ENCODE measurements at places on chromosomes 5 and 9. TPM values are rescaled to one million over a fixed set of nuclear protein-coding genes. Genes with fewer than 3 reads are reported as not detected.

The TAF11L5 gene
- total RNA-seq, result not detected

The SHOC1 gene
- total RNA-seq, result not detected

The CCL27 gene
- total RNA-seq, result not detected

DNA sequence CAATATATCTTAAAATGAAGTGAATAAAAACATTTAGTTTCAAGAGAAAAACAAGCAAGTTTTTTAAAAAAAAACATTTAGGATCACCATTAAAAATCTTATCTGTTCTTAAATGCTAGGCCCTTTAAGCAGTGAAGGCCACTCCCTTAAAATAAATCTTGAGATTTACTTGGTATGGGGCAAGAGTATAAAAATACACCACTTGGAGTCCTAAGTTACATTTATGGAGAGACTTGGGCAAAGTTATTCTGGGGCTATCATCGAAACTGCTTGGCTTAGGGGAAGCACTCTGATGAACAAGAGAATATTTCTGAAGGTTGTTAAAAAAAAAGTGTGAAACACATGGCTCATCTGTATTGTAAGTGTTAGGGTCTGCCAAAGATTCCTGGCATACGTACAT, 97.4 kb downstream of the NR3C1 start:
- DNase-seq, result no peak

- no peak for DNase-seq
Observed at GRCh38 chr9:37995348-37995737, 73.7 kb downstream of the SHB start.

DNA sequence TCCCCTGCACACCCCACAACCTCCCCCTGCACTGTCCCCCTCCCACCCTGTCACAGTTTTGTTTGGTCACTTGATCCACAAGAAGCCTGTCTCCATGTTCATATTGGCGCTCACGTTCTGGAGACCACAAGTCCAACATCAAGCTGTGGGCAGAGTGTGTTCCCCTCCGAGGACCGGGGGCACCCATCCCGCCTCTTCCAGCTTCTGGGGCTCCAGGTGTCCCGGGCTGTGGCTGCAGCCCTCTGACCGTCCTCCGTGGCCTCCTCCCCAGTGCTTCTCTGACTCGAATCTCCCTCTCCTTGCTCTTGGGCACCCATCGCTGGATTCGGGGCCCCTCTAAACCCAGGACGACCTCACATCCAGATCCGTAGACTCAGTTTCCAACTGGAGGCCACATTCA, 49.2 kb downstream of the PLEKHG4B start:
- peak; percentile 44 for DNase-seq

DNA sequence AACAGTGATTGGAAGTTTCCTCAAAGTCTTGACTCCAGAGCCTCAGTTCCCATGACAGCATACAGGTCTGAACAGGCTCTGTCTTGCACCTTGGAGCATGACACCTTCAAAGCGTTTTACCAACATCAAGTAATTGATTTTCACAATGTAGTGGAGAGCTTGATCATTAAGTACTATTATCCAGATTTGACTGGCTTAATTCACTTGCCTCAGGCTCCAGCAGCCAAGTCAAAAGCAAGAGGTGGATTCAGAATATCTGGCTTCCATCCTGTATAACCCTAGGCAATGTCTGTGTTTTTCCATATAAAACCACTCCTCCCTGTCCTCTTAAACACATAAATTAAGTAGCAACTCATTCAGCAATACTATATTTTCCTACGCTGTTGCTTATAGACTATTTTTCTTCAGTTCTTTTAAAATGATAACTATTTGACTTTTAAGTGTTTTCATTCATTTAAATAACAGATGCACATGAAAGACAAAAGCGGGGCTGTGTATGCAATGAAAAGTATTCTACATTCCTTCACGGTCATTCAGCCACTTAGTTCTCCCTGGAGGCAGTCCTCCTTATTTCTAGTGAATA, 150.8 kb upstream of the RANBP3L start:
- no peak for DNase-seq

GRCh38 chr9:132192728-132193127, 30.9 kb downstream of the NTNG2 start:
- no peak for DNase-seq

DNA sequence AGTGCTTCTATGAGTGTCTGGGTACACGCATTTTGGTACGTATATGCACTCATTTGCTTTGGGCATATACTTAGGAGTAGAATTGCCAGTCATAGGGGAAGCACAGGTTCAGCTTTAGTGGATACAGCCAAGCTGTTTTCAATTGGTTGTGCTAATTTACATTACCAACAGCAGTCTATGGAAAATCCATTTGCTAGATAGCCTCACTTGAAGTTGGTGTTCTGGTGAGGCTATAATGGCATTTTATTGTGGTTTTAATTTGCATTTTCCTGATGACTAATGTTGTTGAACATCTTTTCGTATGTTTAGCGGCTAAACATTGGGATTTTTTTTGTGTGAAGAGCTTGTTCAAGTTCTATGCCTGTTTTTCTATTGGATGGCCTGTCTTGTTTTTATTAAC, 76.8 kb upstream of the ANKH start:
- DNase-seq, result no peak

GRCh38 chr5:123700624-123701287, 188.8 kb downstream of the CSNK1G3 start:
- DNase-seq, result no peak

- no peak for DNase-seq
Observed at GRCh38 chr5:30505014-30505886, 688.2 kb upstream of the CDH6 start.

All from endodermal cell (in vitro differentiated cells).